Psoas muscle (tissue), 8 donors: ENCODE measurements at places on chromosomes 13 and 19. TPM values are rescaled to one million over a fixed set of nuclear protein-coding genes. Genes with fewer than 3 reads are reported as not detected.

GRCh38 chr19:10230173-10230860 lies 814 bp downstream of the S1PR2 start:
- peak overlapping the region; percentile 79 for H3K4me3 ChIP-seq
- H3K27me3 ChIP-seq = no peaks in the 10 kb centered on the region
- H3K4me1 ChIP-seq = peaks cover 8% of the 10 kb centered on the region
- no peaks in the 10 kb centered on the region for H3K36me3 ChIP-seq
- DNase-seq = peak; percentile 72

DNA sequence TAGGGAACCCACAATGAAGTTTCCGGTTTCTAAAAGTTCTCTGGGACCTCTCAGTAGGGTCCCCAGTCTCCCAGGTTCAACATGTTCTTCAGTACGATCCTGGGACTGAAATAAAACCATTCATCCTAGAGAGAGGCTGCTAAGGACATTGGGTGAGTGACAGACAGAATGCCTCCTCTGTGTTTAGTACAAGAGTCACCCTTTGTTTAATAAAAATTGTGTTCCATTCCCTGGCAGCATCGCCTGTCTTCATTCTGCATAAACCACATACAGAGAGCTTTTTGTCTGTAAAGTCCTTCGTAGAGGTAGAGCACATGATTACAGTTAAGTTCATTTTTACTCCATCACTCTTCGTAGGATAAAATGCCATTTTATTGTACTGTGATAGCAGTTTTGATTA lies 95.3 kb upstream of the GPR12 start:
- no peak overlapping the region for H3K27ac ChIP-seq
- H3K4me3 ChIP-seq = no peak overlapping the region
- DNase-seq = no peak
- no peaks in the 10 kb centered on the region for H3K27me3 ChIP-seq

GRCh38 chr13:41512441-41512840 lies 55.1 kb downstream of the RGCC start:
- no peak overlapping the region for H3K27ac ChIP-seq
- H3K36me3 ChIP-seq = no peaks in the 10 kb centered on the region

GRCh38 chr19:35518313-35518712 lies 4.9 kb upstream of the DMKN start:
- peaks cover 15% of the 10 kb centered on the region for H3K27me3 ChIP-seq
- no peaks in the 10 kb centered on the region for H3K4me1 ChIP-seq
- DNase-seq = no peak
- no peaks in the 10 kb centered on the region for H3K36me3 ChIP-seq
- H3K4me3 ChIP-seq = no peak overlapping the region
- no peak overlapping the region for H3K27ac ChIP-seq

DNA sequence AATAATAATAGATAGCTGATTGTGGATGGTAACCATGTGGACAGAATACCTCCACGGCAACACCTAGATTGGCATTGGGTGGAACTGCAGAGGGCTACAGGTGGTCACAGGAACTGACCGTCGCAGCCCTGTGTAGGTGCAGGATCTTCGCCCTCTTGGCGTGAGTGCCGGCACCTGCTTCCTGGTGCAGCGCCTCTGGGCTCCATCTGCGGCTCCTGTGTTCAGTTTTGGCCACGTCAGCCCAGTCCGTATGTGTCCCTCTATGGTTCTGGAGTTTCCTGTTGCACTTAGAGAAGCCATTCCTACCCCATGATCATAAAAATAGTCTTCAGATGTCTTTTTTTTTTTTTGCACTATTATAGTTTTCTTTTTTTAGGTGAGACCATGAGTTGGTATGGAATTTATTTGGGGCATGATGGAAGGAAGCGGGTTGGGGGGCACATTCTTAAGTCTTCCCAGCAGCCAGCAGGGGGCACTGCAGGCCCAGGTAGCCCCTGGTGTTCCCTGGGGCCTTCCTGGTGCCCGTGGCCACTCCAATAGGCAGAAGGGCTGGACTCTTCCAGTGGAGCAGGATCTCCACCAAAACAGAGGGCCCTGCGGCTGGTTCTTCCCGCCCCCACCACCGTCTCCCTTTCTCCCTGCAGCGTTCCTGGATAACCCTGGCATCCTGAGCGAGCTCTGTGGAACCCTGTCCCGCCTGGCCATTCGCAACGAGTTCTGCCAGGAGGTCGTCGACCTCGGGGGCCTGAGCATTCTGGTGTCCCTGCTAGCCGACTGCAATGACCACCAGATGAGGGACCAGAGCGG lies 10.1 kb upstream of the SLC25A42 start:
- no peaks in the 10 kb centered on the region for H3K4me1 ChIP-seq
- no peak overlapping the region for H3K27ac ChIP-seq
- H3K27me3 ChIP-seq = no peaks in the 10 kb centered on the region
- peaks cover 6% of the 10 kb centered on the region for H3K36me3 ChIP-seq
- no peak overlapping the region for H3K4me3 ChIP-seq
- peak; percentile 89 for DNase-seq

The MYH14 gene
- total RNA-seq = 164 TPM

- H3K36me3 ChIP-seq = no peaks in the 10 kb centered on the region
- DNase-seq = no peak
- no peak overlapping the region for H3K27ac ChIP-seq
- H3K4me1 ChIP-seq = no peaks in the 10 kb centered on the region
- H3K27me3 ChIP-seq = no peaks in the 10 kb centered on the region
Observed at GRCh38 chr13:101575581-101575980, 123.1 kb downstream of the ITGBL1 start.

The NTN5 gene
- total RNA-seq = not detected

GRCh38 chr13:23654111-23655110 lies 84.2 kb downstream of the TNFRSF19 start:
- no peak overlapping the region for H3K27ac ChIP-seq
- no peak overlapping the region for H3K4me3 ChIP-seq
- H3K36me3 ChIP-seq = no peaks in the 10 kb centered on the region
- no peaks in the 10 kb centered on the region for H3K27me3 ChIP-seq
- no peak for DNase-seq
- H3K4me1 ChIP-seq = no peaks in the 10 kb centered on the region

DNA sequence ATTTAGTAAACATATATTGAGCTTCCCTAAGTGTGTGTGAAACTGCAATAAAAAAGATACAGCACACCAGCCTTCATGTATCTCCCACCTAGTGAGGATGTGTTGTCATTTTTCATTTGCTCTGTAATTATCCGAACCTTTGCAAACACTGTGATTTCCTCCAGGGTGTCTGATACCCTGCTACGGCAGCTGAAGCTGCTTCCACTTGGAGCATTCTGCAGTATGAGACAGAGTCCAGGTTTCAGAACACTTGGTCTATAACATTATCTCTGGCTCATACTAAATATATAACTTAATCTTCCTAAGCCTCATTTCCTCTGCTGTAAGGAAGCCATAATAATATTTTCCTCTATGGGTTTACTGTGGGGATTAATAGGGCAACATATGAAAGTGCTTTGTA lies 1338.1 kb upstream of the SLC10A2 start:
- H3K27ac ChIP-seq = no peak overlapping the region
- H3K27me3 ChIP-seq = no peaks in the 10 kb centered on the region
- DNase-seq = no peak
- no peaks in the 10 kb centered on the region for H3K36me3 ChIP-seq

GRCh38 chr19:30807278-30807677 lies 435.1 kb downstream of the ZNF536 start:
- H3K27ac ChIP-seq = no peak overlapping the region
- H3K27me3 ChIP-seq = no peaks in the 10 kb centered on the region
- no peak for DNase-seq
- no peaks in the 10 kb centered on the region for H3K4me1 ChIP-seq
- no peak overlapping the region for H3K4me3 ChIP-seq

The SIGLEC5 gene
- 0.56 TPM for total RNA-seq

GRCh38 chr13:64371461-64371860 lies 2858.7 kb downstream of the PCDH9 start:
- H3K4me3 ChIP-seq = no peak overlapping the region
- H3K4me1 ChIP-seq = no peaks in the 10 kb centered on the region
- H3K36me3 ChIP-seq = no peaks in the 10 kb centered on the region
- no peaks in the 10 kb centered on the region for H3K27me3 ChIP-seq
- H3K27ac ChIP-seq = no peak overlapping the region
- no peak for DNase-seq

The CPB2 gene
- not detected for total RNA-seq

- H3K36me3 ChIP-seq = no peaks in the 10 kb centered on the region
- no peak for DNase-seq
Observed at GRCh38 chr19:41853768-41854167, 6.3 kb upstream of the RPS19 start.

DNA sequence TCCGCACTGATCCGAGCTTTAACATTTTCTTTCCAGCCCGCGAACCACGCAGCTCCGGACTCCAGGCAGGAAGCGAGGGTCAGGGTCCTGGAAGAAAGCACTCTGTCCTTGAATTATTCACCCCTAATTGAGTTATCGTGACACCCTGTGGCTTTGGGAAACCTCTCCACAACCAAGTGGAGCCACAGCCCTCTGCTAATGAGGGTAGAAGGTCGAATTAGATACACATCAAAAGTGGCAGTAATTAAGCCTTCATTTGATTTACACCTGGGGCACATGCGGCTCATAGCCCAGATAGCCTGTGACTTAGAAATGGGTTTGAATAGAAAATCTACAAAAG lies 15.9 kb upstream of the RNF17 start:
- no peaks in the 10 kb centered on the region for H3K27me3 ChIP-seq
- no peak overlapping the region for H3K27ac ChIP-seq
- no peaks in the 10 kb centered on the region for H3K36me3 ChIP-seq
- peak overlapping the region; percentile 56 for H3K4me3 ChIP-seq
- H3K4me1 ChIP-seq = peaks cover 7% of the 10 kb centered on the region
- no peak for DNase-seq

GRCh38 chr19:31408460-31409124 lies 59.4 kb upstream of the TSHZ3 start:
- no peak overlapping the region for H3K4me3 ChIP-seq
- no peaks in the 10 kb centered on the region for H3K36me3 ChIP-seq
- H3K27me3 ChIP-seq = peaks cover 4% of the 10 kb centered on the region
- H3K4me1 ChIP-seq = no peaks in the 10 kb centered on the region

DNA sequence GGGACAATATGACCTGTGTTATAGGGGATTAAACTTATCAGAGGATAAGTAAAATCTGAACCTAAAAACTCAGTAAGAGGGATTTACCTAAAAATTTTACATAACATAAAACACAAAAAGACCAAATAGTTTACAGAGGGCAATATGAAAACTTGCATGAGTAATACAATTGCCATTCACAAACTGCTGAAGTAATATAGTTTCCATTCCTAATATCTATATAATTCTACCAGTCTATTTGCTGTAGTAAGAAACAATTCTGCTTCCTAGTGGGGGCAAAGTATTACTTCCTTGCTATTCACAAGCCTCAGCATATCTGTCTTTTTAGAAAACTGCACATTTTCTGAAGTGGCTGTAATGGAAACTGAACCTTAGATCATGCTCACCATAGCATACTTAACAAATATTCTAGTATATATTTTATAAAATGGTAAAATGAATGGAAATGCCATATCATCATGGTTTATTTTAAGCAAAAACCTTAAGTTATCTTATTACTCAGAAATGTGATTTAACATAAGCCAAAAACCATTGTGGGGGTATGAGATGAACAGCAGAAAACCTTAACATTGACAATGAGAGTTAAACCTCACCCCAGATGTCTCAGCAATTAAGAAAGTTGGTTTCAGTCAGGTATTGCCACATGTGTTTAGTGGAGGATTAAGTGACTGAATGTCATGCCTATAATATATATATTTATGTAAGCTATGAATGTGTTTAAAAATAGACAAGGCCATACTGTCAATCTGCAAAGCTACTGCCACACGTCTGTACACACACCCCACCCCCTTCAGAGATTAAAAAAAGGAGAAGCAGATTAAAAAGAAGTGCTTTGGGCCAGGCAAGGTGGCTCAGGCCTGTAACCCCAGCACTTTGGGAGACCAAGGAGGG lies 136.8 kb downstream of the MIPEP start:
- H3K27ac ChIP-seq = no peak overlapping the region
- H3K27me3 ChIP-seq = no peaks in the 10 kb centered on the region
- DNase-seq = no peak
- peaks cover 6% of the 10 kb centered on the region for H3K36me3 ChIP-seq

DNA sequence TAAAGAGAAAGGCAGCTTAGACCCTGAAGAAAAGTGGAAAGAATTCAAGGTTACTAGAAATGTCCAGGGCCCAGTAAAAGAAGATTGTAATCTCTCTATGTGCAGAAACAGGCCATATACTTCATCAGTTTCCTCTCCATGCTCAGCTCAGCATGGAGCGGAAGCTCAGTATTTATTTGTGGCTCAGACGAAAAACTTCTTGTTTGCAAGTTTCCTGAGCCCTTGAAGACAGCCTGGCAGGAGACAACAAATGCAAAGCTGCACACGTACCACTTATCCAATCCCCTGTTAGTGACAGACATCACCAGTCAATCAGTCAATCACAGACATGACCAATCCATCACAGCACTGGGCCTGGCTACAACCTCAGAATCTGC lies 8.1 kb upstream of the KLF2 start:
- H3K4me3 ChIP-seq = no peak overlapping the region
- no peaks in the 10 kb centered on the region for H3K36me3 ChIP-seq
- peak overlapping the region; percentile 71 for H3K27ac ChIP-seq
- DNase-seq = no peak
- H3K4me1 ChIP-seq = peaks cover 19% of the 10 kb centered on the region
- no peaks in the 10 kb centered on the region for H3K27me3 ChIP-seq

DNA sequence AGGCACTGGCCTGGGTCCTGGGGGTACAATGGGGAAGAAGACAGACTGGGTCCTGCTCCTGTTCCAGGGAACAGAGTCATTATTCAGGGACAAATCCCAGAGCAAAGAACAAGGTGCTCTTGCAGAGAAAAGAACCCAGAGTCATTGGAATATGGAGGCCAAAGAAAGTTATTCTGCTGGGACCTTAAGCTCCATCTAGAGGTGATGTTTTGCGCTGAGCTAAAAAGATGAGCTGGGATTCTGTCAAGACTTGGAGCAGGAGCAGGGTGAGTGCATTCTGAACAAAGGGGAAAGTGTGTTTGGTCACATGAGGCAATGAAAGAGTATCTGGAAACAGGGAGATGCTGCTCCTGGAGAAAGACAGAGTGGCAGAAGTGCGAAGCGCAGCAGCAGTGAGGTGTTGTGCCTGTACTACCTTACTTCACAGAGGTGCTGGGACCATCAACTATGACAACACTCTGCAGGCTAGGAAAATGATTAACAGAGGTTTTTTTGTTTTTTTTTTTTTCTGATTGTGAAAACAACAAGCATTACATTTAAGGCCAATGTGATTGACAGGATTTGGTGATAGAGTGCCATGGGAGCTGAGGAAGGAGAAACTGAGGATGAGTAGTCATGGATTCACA lies 95.3 kb upstream of the TNFSF11 start:
- no peak overlapping the region for H3K4me3 ChIP-seq
- no peak for DNase-seq
- no peaks in the 10 kb centered on the region for H3K27me3 ChIP-seq
- no peak overlapping the region for H3K27ac ChIP-seq

The TJP3 gene
- total RNA-seq = 0.49 TPM

The MAN2B1 gene
- 16.4 TPM for total RNA-seq

DNA sequence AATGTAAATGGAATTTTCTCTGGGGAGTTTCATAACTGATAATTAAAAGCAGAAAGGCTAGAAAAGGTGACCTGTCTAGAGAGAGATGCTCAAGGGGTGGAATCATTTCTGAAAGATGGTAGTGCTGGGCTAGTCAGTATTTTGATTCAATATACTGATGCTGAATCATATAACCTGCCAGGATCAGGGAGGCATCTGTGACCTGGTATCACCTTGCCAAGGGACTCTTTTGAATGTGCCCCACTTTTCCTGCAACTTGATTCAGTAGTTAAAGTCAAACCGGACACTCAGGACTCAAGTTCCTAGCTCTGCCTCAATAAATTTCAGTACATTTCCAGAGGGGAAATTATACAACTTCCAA lies 15.8 kb downstream of the LCP1 start:
- no peaks in the 10 kb centered on the region for H3K36me3 ChIP-seq
- no peak for DNase-seq
- H3K4me1 ChIP-seq = peaks cover 3% of the 10 kb centered on the region
- no peak overlapping the region for H3K4me3 ChIP-seq

The SIGLEC8 gene
- 0.14 TPM for total RNA-seq
